NCI-H510A treated with DMSO at 0.1 percent for 48 hours (cell line): ENCODE measurements at places on chromosomes 4 and X.

DNA sequence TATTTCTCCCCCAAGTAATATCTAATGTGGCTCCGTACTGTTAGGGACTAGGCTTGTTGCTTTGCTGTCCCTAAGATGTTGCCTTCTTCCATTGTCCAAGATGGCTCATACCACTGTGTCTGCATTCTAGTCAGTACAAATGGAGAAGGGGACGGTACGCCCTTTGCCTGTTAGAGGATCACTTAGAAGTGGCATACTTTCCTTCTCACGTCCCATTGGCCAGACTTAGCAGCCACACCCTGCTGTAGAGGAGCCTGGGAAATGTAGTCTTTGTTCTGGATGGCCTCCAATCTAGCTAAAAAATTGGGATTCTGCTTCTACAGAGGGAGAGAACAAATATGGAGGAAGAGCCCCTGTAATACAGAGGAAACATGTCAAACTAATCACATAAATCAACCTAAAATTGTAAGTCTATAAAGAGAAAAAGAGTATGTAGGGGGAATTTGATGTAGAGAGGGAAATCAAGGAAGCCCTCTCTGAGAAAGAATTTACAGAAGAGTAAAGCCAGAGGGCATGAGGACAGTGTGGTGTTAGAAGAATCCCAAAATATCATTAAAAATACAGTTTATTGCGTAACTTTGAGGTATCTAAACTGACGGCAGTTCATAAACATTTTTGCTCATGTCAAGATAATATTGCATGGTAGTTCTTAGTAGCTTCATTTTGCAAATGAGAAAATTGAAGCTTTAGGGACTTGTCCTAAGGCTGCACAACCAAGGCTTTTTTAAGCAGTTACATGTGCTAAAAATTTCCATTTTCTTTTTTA lies 15.1 kb downstream of the PRIMPOL start:
- no peak for DNase-seq

DNA sequence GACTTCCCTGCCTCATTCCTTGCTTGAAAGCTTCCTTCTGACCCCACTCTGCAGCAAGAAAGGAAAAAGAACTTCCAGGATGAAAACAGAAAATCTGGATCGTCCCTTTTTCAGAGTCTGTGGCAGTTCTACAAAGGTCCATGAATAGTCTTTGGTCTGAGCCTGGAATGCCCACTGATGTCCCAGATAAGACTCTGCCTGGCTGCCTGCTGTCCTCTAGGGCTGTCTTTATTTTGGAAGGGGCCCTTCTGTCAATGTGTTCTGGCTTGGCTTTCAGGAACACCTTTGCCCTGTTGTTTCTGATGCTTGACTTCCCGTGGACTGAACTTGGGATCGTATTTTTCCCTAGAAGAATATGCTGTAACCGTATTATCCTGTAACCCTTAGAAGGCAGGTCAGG lies 114.7 kb upstream of the LNX1 start:
- no peak for DNase-seq

GRCh38 chrX:54030329-54030728 lies 13.9 kb downstream of the PHF8 start:
- DNase-seq, result peak; percentile 76

DNA sequence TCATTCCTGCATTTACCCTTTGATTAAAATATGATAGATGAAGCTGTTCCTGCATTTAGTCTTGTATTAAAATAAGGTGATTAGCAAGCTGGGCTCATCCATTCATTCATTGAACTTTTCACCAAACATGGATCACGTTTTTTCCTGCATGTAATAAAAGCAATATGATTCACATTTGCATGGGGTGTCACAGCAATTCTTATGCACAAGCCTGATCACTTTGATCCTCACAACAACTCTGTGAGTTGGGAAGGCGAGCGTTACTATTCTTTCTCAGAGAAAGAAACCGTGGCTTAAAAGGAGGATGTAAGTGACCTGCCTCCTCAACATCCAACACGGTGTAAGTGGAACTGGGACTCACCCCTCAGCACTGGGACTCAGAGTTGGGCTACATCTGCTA lies 20.0 kb downstream of the CHRNA9 start:
- no peak for DNase-seq
